Stimulated activated naive B cell treated with anti-CD40 and anti-IgM and Interleukin-4, amounts not matched to agents 10 μg/mL and 1 μg/mL and 100 μg/mL, for 72 hours (primary cell): ENCODE measurements at places on chromosomes 2 and 18.

DNA sequence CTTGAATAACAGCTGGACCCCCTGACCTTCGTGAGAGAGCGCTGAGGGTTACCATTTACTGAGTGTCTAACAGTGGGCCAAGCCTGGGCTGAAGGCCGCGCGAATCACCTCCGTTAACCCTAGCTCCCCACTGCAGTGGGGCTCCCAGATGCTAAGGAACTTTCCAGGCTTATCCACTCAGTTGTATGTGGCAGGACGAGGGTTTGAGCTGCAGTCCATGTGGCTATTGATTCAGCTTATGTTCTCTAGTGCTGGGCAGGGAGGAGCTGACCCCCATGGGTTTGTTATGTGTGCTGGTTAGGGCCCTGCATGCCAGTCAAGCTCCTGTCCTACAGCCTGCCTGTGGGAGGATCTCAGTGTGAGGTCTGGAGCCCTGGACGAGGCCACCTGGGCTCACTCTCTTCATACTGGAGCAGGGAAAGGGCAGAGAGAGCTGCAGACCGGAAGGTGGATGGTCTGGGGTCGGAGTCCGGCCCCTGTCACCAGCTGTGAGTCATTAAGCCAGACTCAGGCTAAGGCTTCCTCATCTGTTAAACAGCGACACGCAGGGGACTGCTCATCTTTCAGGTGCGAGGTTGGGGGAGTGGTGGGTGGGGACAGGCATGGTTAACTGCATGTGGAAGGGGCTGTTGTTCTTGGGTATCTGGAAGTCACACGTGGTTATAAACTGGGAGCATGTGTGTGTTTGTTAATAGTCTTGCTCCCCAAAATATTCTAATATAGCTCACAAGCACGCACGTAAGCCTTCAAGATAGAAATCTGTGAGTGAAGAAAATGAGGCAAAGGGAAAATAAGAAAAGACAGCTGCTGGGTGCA is 6.6 kb downstream of the PSD4 start:
- no peak for DNase-seq
- no peaks in the 10 kb centered on the region for H3K27me3 ChIP-seq
- H3K36me3 ChIP-seq = peaks cover 73% of the 10 kb centered on the region
- peak overlapping the region; percentile 66 for H3K4me3 ChIP-seq
- H3K27ac ChIP-seq = peak overlapping the region; percentile 91

DNA sequence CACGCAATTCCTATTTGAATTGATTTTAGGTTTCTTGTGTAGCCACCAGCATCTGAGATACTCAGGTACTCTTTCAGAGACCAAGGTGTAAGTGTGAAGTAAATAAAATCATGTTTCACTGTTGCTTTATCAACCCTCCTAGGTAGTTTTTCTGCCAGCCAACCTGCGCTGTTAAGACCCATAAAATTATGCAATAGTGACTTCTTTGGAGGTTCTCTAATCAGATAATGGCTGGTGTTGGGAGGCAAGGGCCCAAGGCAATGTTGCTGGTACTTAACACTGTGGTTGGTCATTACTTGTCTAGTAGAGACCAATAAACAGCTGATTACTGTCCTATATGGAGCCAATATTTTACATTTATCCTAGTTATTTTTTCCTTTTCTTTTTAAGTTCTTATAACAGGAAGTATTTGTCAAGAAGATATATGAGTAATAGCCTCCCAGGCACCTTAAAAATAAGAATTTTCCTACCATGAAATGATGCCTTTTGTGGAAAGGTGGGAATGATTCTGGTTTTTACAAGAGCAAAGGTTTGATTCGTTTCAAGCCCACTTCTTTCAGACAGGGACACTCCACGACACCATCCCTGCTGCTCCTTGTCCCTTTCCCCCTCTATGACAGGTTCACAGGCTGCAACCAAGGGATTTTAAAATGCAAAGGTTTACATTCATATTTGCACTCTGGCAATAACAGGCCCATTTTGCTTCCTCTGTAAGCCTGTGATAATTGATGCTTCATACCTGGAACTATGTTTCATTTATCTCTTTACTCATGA is 259.3 kb downstream of the MEIS1 start:
- no peak overlapping the region for H3K4me3 ChIP-seq
- no peak overlapping the region for H3K27ac ChIP-seq
- DNase-seq = no peak
- H3K36me3 ChIP-seq = no peaks in the 10 kb centered on the region
- H3K27me3 ChIP-seq = no peaks in the 10 kb centered on the region
- no peaks in the 10 kb centered on the region for H3K4me1 ChIP-seq

- H3K4me3 ChIP-seq = no peak overlapping the region
- H3K27ac ChIP-seq = no peak overlapping the region
- no peaks in the 10 kb centered on the region for H3K4me1 ChIP-seq
- DNase-seq = no peak
These were observed 185.5 kb upstream of the DOK6 start for GRCh38 chr18:69215161-69215560.

DNA sequence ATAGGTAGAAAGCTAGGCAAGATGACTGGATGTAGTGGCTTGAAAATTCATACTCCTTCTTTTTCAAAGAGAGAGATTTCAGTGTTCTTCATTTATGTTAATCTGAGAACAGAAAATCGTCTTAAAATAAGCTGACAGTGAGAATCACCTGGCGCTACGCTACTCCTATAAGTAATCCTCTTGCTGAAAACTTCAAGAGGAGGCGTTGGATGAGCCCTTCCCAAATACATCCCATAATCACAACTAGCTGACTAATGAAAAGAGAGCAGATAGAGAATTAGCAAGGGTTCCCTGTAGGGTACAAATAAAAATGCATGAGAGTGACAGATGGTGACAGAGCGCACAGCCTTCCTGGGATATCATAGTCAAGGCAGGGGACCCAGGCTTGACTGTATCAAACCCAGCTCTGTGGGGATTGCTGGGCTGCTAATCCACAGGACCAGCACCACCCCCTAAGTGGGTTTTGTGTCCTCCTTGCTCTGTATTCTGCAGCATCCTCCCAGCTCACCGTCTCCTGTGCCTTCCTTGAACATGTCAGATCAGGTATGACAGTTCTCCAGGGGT is 280.2 kb downstream of the SP3 start:
- no peaks in the 10 kb centered on the region for H3K36me3 ChIP-seq
- no peak overlapping the region for H3K27ac ChIP-seq

DNA sequence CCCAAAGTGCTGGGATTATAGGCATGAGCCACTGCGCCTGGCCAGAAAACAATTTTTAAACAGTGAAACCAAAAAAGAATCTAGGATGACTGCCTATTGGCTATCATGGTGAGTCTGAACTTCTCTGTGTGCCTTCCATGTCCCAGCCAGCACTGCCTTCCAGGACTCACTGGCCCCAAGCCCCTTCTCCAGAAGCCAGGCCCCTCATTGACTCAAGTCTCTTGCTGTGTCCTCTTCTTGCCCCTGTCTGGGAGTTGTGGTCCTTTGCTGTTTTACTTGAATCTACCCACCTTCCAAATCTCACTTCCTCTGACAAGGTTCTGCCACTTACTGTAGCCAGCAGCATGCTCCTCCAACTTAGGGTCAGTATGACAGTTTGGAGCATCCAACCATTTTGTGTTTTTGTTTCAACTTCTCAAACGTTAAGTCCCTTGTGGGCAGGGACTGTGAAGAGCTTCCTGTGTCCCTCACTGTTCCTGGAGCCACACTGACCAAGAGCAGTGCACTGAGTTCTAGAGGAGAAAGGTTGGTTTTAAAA is 41.7 kb downstream of the ST3GAL5 start:
- H3K36me3 ChIP-seq = peaks cover 50% of the 10 kb centered on the region
- H3K27ac ChIP-seq = peak overlapping the region; percentile 78
- peaks cover 28% of the 10 kb centered on the region for H3K4me1 ChIP-seq
- no peaks in the 10 kb centered on the region for H3K27me3 ChIP-seq
- no peak overlapping the region for H3K4me3 ChIP-seq

GRCh38 chr18:56136105-56136504 is 502.3 kb downstream of the TXNL1 start:
- H3K27me3 ChIP-seq = no peaks in the 10 kb centered on the region
- no peak overlapping the region for H3K27ac ChIP-seq
- no peaks in the 10 kb centered on the region for H3K4me1 ChIP-seq
- DNase-seq = no peak

- no peaks in the 10 kb centered on the region for H3K36me3 ChIP-seq
- DNase-seq = no peak
- peaks cover 4% of the 10 kb centered on the region for H3K27me3 ChIP-seq
- H3K4me1 ChIP-seq = no peaks in the 10 kb centered on the region
- H3K4me3 ChIP-seq = no peak overlapping the region
These were observed 421.7 kb downstream of the STK39 start for GRCh38 chr2:167825664-167826063.

DNA sequence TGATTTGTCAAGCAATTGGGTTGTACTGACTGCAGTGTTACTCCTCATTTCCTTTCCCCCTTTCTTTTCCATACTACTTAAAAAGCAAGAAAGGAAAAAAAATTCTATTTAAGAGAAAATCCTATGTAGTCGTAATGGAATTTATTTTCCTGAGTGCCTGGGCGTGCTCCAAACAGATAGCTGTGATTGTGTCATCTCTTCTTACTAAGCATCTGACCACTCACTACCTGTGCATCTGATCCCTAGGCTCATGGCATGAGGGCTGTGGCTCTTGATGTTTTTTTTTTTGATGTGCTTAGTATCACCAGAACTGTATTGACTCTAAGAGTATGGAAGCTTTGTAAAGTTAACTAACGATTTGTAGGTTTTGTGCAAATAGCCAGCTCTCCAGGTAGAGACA is 19.0 kb downstream of the CRIM1 start:
- H3K4me3 ChIP-seq = no peak overlapping the region
- DNase-seq = no peak
- no peaks in the 10 kb centered on the region for H3K36me3 ChIP-seq
- no peak overlapping the region for H3K27ac ChIP-seq
- H3K27me3 ChIP-seq = no peaks in the 10 kb centered on the region
- peaks cover 24% of the 10 kb centered on the region for H3K4me1 ChIP-seq

- no peaks in the 10 kb centered on the region for H3K36me3 ChIP-seq
- no peak overlapping the region for H3K27ac ChIP-seq
- no peaks in the 10 kb centered on the region for H3K4me1 ChIP-seq
- no peak overlapping the region for H3K4me3 ChIP-seq
- H3K27me3 ChIP-seq = peaks cover 42% of the 10 kb centered on the region
- no peak for DNase-seq
These were observed 56.3 kb downstream of the PAX3 start for GRCh38 chr2:222242532-222242931.

GRCh38 chr2:6972067-6972710 is 55.0 kb downstream of the RNF144A start:
- no peaks in the 10 kb centered on the region for H3K27me3 ChIP-seq
- no peaks in the 10 kb centered on the region for H3K4me1 ChIP-seq
- H3K27ac ChIP-seq = no peak overlapping the region
- DNase-seq = no peak

GRCh38 chr2:223549215-223549614 is 52.9 kb downstream of the SCG2 start:
- H3K4me3 ChIP-seq = no peak overlapping the region
- no peaks in the 10 kb centered on the region for H3K4me1 ChIP-seq
- H3K36me3 ChIP-seq = no peaks in the 10 kb centered on the region
- no peaks in the 10 kb centered on the region for H3K27me3 ChIP-seq
- no peak for DNase-seq

- DNase-seq = no peak
- peaks cover 9% of the 10 kb centered on the region for H3K27me3 ChIP-seq
- no peak overlapping the region for H3K27ac ChIP-seq
- H3K4me1 ChIP-seq = no peaks in the 10 kb centered on the region
- no peaks in the 10 kb centered on the region for H3K36me3 ChIP-seq
These were observed 34.3 kb downstream of the SALL3 start for GRCh38 chr18:79013869-79014268.

DNA sequence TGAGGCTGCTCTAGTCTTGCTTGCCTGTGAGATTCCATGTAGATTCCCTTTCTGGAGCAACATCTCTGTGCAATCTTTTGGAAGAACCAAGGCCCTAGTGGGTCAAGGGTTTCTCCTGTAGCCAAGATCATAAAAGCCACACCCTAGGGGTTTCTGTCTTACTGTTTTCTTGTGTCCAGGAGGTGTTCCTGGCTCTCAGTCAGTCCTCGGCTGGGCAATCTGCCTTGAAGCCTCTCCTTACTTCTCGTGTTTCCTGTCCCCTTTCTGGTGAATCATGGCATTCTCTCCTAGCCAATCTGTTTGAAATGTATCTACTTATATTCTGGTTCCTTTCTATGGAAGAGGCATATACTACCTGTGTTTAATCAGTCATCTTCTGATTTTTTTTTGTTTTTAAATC is 484.8 kb upstream of the UBE2E3 start:
- no peak for DNase-seq
- no peak overlapping the region for H3K27ac ChIP-seq
- no peaks in the 10 kb centered on the region for H3K36me3 ChIP-seq
- H3K4me1 ChIP-seq = no peaks in the 10 kb centered on the region

- H3K27me3 ChIP-seq = peaks cover 6% of the 10 kb centered on the region
- no peak overlapping the region for H3K4me3 ChIP-seq
- H3K27ac ChIP-seq = no peak overlapping the region
- no peaks in the 10 kb centered on the region for H3K36me3 ChIP-seq
- DNase-seq = peak; percentile 4
- no peaks in the 10 kb centered on the region for H3K4me1 ChIP-seq
These were observed 212.8 kb upstream of the SOX11 start for GRCh38 chr2:5479265-5479928.

DNA sequence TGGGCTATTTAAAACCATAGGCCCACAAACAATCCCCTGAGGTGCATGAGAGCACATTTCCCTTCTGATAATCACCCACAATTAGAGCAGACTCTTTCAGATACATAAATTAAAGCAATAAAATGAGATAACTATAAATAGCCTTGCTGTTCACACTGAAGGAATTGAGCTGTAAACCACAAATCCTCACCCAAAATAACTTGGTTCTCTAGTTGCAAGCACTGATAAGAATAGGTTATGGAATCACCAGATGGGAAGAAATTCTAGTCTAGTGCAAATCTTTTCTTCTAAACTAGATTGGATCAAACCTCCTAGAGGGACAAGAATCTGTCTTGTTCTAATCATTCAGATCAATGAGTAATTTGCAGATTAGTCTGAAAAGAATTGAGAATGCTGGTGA is 64.6 kb downstream of the NAB1 start:
- no peaks in the 10 kb centered on the region for H3K27me3 ChIP-seq
- no peak overlapping the region for H3K27ac ChIP-seq
- H3K36me3 ChIP-seq = peaks cover under 1% of the 10 kb centered on the region
- no peak for DNase-seq

- peak overlapping the region; percentile 81 for H3K4me3 ChIP-seq
- peak; percentile 9 for DNase-seq
- no peaks in the 10 kb centered on the region for H3K36me3 ChIP-seq
- H3K27ac ChIP-seq = no peak overlapping the region
- peaks cover 70% of the 10 kb centered on the region for H3K27me3 ChIP-seq
- H3K4me1 ChIP-seq = peaks cover 11% of the 10 kb centered on the region
These were observed 452 bp downstream of the RAPH1 start for GRCh38 chr2:203534621-203535077.

GRCh38 chr2:169507698-169508097 is 1.8 kb upstream of the KLHL41 start:
- H3K27me3 ChIP-seq = no peaks in the 10 kb centered on the region
- peaks cover 2% of the 10 kb centered on the region for H3K36me3 ChIP-seq
- no peak overlapping the region for H3K27ac ChIP-seq
- H3K4me3 ChIP-seq = no peak overlapping the region
- no peaks in the 10 kb centered on the region for H3K4me1 ChIP-seq

DNA sequence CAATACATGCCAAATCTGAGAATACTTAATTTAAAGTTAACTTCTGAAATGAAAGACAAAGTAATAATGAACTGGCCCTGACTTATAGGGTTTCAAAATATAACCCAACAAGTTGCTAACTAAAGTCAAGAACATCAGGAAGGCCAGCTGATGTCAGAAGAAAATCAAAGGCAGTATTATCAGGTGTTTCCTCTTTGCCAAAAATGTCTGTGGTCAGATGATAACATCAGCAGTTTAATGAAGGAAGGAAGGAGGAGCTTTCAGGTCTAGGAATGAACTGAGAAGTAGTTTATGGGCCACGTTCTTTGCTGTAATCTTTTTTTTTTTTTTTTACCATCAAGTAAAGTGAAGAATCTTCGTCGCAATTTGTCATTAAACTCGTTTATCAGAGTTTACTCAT is 40.9 kb downstream of the CDH2 start:
- no peaks in the 10 kb centered on the region for H3K27me3 ChIP-seq
- H3K36me3 ChIP-seq = no peaks in the 10 kb centered on the region
- no peak overlapping the region for H3K4me3 ChIP-seq
- H3K4me1 ChIP-seq = no peaks in the 10 kb centered on the region
